Motor neuron (in vitro differentiated cells): ENCODE measurements at places on chromosomes 5 and 9. TPM values are rescaled to one million over a fixed set of nuclear protein-coding genes. Genes with fewer than 3 reads are reported as not detected.

GRCh38 chr5:82815871-82816270, 261.3 kb downstream of the TMEM167A start:
- ATAC-seq, result no peak

GRCh38 chr5:136174021-136174659, 18.8 kb downstream of the SMIM32 start:
- ATAC-seq, result peak; percentile 89

GRCh38 chr5:130337179-130337888, 433.1 kb downstream of the CHSY3 start:
- ATAC-seq, result peak; percentile 60

The P4HA2 gene
- 37.8 and 39.1 TPM in 2 replicates for total RNA-seq

The CARTPT gene
- not detected in 2 replicates for total RNA-seq

GRCh38 chr9:114302727-114303126, 20.2 kb upstream of the ORM1 start:
- peak; percentile 48 for ATAC-seq

- ATAC-seq, result no peak
Observed at GRCh38 chr5:56625541-56625940, 189.8 kb upstream of the MAP3K1 start.

- ATAC-seq, result no peak
Observed at GRCh38 chr9:11931109-11931508, 762.1 kb upstream of the TYRP1 start.

GRCh38 chr9:134340475-134341160, 14.4 kb downstream of the RXRA start:
- no peak for ATAC-seq

The PSAT1 gene
- 9.4 and 10.6 TPM in 2 replicates for total RNA-seq

The PCDHA13 gene
- total RNA-seq, result 11.5 and 12.0 TPM in 2 replicates

The ALDH1B1 gene
- total RNA-seq, result 19.3 and 21.0 TPM in 2 replicates

- ATAC-seq, result no peak
Observed at GRCh38 chr5:173751266-173751600, 134.8 kb upstream of the BOD1 start.

DNA sequence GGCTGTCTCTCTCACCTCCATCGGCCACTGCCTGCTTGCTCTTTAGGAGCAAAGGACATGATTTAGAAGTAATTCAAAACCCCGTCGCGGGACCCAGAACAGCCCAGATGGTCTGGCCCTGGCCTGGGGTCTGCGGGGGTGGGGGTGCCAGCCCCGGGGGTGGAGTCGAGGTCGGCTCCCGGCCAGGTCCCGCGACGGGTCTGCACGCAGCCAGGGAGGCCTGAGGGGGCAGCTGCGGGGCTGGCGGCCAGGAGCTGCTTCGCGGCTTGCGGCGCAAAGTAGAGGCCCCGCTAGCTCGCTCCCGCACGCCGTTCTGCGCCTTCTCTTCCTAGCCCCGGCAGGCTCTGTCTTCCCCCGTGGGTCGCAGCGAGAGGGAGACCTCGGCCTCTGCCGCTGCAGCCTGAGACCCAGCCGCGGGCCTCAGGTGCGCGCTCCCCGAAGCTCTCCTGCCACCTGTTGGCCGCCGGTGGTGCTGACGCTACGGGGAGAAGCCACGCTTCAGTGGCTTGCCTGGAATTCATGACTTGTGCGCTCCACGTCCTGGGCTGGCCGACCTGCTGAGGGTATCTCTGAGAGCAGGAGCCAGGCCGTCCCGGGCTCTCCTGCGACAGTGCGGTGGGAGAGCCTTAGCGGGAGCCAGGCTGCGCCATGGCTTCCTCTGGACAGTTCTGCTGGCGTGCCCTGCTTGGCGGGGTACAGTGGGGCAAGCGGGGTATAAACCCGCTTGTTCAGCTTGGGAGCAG, 157.2 kb upstream of the PITX1 start:
- peak; percentile 98 for ATAC-seq

DNA sequence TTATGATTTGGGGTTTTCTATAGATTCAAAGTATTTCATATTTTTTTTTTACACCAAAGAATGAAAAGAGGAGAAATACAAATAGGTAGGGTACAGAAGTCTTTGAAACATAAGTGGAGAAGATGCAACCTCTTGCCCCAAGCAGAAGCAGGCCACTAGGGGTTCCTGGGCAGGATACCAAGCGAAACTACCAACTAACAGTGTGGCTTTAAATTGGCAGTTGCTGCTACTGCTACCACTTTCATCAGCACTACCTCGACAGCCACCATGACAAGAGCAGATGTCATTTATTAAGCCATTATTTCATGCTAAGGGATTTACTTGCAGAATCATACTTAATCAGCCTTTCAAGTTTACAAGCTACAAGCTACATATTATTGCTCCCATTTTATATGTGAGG, 288.1 kb downstream of the NR3C1 start:
- no peak for ATAC-seq

- ATAC-seq, result peak; percentile 54
Observed at GRCh38 chr5:154972476-154973080, 31.7 kb downstream of the MRPL22 start.

- no peak for ATAC-seq
Observed at GRCh38 chr5:7759257-7759871, 91.6 kb downstream of the CFAP90 start.

- ATAC-seq, result no peak
Observed at GRCh38 chr5:15417156-15417555, 82.8 kb upstream of the FBXL7 start.

The IL3 gene
- total RNA-seq, result not detected in 2 replicates

GRCh38 chr9:14418301-14418940, 104.5 kb upstream of the NFIB start:
- ATAC-seq, result no peak

DNA sequence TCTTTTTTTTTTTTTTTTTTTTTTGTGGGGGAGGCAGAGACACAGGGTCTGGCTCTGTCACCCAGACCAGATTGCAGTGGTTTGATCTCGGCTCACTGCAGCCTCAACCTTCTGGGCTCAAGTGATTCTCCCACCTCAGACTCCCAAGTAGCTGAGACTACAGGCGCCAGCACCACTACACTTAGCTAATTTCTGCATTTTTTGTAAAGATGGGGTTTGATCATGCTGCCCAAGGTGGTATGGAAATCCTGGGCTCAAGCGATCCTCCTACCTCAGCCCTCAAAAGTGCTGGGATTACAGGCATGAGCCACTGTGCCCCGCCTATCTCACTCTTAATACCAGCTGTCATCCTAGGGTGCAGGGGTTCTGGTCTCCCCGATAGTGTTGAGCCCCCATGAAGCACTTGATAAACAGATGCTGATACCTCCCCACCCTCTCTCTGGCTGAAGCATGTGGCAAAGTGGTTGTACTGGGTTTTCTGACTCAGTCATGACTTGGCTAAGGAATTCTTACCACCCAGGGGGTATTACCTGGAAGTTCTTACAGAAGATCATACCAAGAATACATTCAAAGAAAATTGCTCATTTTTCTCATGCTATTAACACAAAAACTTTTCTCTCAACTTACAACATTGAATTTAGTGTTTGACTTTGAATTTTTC, 110.2 kb upstream of the DAPK1 start:
- ATAC-seq, result no peak

The CCNJL gene
- total RNA-seq, result 1.4 and 1.9 TPM in 2 replicates

DNA sequence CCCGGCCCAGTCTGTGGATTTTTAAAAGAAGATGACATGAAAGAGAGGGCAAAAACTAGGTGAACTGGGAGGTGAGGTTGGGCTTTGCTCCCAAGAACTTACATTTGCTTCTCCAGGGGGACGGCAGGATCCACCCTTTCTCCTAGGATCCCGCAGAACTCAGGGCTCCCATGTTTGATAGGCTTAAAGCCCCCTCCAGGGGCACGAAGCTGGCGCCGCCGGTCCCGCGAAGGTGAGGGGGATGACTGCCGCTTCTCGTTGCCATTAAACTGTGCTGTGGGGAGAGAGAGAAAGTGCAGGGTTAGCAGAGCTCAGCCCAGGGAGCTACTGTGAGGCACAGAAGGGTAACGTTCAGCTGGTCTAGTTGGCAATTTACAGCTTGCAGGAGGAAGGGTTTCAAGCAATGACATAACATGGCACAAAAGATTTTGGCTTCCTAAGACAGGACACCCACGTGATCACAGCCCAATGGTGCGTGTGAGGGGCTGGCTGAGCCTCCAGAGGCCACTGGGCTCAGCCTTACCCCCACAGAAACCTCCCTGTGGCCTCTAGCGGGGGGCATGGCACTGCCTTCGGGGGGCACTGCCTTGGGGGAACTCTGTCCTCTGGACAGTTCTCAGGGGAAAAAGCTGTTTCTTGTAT, 52.0 kb upstream of the SLC25A51 start:
- no peak for ATAC-seq

DNA sequence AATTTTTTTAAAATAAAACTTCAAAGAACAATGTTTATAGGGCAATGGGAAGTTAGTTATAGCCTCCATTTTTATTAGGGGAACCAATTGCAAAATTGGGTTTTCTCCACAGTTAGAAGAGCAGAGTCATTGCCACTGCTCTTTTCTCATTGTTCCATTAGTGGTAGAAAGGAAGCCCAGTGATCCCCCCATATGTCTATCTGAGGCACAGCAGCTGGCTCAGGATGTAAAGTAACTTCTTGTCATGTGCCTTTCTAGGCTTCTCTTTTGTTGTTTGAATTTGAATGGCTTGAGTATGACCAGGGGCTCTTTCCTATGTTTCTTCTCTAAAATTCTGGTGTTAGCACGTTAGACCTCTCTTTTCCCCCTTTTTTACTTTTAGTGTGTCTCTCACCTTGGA, 61.2 kb downstream of the UBAP1 start:
- ATAC-seq, result no peak

The TMEM215 gene
- 0.05 and 0.08 TPM in 2 replicates for total RNA-seq

The ZFR gene
- 85.8 and 88.2 TPM in 2 replicates for total RNA-seq

The TRIM36 gene
- 31.1 and 45.2 TPM in 2 replicates for total RNA-seq
